Vagina (tissue), 2 donors: ENCODE measurements at places on chromosomes 7 and 10.
A peak's percentile ranks its signal among the peaks of the same experiment; 100 is the strongest.

- DNase-seq: no peak
These were observed 181.3 kb downstream of the MAGI2 start for GRCh38 chr7:79272066-79272669.

- DNase-seq: no peak
These were observed 294.0 kb upstream of the AKR1E2 start for GRCh38 chr10:4532011-4532410.

- no peak for DNase-seq
These were observed 188.9 kb upstream of the KMT2E start for GRCh38 chr7:104825099-104825498.

DNA sequence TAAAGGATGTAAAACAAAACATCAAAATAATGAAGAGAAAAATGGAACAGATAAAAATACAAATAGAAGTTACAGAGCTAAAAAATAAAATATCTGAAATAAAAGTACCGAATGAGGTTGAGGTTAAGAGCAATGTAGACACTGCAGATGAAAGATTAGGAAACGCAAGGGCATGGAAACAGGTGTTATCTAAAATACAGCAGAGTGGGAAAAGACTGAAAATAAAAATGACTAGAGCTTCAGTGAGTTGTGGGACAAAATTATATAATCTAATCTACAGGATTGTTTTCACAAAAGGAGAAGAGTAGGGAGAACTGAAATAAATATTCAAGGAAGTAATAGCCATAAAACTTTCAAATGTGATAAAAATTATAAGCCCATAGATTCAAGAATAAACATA, 123.8 kb downstream of the PTEN start:
- DNase-seq: no peak

DNA sequence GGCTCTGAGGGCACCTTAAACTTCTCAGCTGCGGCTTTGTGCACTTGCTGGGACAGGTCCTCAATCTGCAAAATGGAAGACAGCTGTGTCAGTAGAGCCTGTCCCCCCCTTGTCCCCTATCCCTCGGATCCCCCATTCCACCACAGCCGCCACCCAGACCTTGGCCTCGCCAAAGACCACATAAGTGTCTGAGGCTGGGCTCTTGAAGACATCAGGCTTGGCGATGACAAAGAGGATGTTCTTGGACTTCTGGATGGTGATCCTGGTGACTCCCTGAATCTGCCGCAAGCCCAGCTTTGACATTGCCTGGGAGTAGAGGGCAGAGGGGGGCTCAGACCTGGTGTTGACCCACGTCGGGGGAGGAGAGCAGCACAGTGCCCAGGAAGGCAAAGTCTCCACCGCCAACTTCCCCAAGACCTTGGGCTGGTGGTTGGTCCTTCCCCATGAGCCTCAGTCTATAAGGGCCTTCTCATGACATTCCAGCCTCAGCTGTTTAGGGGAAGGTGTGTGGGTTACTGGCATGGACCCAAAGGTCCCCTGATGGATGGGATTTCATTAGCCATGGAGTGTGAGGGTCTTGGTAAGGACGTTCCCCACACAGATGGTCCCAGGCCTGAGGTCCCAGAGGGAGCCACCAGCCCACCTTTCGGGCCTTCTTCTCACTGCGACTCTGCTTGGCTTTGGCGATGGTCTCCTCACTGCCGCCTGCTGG, 7.7 kb downstream of the NACAD start:
- no peak for DNase-seq

DNA sequence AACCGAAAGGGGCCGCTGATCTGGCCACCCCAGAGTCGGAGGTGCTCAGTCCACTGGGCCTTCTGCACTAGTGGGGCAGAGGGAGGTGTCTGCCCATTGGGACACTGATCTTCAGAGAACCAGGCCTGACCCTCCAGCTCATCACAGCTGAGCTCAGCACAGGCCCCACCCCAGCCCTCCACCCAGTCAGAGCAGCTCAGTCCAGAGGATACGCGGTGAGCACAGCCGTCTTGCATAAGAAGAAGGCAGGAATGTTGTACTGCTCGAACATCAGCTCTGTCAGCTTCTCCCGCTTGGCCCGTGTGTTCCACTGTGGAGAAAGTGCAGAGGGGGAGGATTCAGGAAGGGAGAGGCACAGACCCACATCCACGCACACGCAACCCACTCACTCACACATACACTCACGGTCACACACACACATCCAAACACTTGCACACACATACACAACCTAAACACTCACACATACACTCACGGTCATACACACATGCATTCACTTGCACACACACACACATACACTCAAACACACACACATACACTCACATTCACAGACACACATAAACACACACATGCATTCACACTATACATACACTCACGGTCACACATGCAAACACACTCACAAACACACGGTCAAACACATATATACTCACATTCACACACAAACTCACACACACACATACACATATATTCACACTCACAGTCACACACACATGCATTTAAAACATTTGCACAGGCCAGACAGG, 6.3 kb downstream of the ACTL6B start:
- no peak for DNase-seq

DNA sequence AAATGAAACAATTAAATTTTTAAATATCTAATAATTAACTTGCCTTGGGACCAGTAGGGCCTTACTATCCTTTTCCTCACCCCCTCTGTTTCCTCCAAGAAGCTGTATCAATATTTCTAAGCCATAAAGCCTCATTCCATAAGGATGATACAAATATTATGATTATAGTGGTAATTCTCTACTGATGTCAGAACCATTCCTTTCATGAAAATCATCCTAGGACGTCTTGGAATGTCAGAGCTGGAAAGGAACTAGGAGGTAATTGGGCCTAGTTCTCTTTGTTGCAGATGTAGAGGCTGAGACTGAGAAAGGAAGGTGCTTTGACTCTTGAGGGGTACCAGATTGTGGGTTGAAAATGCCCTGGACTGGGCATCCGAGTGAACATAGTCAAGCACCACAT, 766.7 kb upstream of the GHITM start:
- DNase-seq: no peak

- no peak for DNase-seq
These were observed 171.8 kb downstream of the SEMA3A start for GRCh38 chr7:84022684-84023308.

- DNase-seq: no peak
These were observed 64.6 kb downstream of the ITGB1 start for GRCh38 chr10:32893434-32893833.

GRCh38 chr10:44278837-44279324, 106.0 kb downstream of the CXCL12 start:
- DNase-seq: peak; percentile 71

DNA sequence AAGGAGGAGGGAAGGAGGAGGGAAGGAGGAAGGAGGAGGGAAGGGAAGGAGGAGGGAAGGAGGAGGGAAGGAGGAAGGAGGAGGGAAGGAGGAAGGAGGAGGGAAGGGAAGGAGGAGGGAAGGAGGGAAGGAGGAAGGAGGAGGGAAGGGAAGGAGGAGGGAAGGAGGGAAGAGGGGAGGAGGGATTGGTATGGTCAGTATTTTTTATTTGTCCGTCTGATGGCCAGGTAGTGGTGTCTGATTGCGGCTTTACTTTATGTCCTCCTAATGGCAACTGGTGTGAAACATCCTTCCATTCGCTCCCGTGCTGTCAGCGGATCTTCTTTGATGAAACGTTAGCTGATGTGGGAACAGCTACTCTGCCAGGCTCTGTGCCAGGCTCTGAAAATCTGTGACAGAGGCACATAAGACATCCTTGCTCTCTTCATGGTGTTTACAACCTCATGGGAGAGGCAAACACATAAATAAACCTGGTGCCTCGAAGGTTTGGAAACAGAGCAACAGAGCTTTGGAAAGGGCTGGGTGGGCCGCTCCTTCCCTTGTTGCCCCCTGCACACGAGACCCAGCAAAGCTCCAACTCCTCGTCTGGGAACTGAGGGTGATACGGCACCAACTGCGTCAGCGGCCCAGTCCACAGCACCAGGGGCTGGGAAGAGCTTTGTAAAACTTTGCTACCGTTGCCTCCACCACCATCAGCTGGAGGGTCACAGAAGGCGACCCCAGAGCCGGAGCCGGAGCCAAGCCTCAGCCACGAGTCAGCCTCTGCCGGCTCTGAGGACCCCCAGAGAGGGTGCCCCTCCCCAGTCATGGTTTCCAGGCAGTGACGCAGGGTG, 40.3 kb downstream of the PDGFA start:
- no peak for DNase-seq

- DNase-seq: no peak
These were observed 49.3 kb upstream of the ITPRID1 start for GRCh38 chr7:31464601-31465000.

DNA sequence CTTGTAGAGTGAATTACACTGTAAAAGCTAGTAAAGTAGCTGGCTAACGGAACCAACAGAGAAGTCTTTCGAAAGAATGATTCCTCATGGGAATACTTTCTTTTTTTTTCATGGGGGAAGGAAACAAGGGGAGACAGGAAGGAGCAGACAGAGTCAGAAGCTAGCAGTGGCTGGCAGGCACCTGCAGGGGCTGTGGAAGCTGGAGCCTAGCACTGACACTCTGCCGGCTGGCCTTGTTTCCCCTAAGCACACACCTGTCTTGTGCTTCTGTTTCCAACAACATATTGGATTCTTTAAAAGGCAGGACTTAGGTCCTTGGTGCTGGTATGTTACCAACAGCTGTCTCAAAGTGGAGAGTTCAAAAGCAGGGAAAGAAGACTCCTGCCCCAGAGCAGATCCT, 24.7 kb downstream of the NOD1 start:
- DNase-seq: no peak

DNA sequence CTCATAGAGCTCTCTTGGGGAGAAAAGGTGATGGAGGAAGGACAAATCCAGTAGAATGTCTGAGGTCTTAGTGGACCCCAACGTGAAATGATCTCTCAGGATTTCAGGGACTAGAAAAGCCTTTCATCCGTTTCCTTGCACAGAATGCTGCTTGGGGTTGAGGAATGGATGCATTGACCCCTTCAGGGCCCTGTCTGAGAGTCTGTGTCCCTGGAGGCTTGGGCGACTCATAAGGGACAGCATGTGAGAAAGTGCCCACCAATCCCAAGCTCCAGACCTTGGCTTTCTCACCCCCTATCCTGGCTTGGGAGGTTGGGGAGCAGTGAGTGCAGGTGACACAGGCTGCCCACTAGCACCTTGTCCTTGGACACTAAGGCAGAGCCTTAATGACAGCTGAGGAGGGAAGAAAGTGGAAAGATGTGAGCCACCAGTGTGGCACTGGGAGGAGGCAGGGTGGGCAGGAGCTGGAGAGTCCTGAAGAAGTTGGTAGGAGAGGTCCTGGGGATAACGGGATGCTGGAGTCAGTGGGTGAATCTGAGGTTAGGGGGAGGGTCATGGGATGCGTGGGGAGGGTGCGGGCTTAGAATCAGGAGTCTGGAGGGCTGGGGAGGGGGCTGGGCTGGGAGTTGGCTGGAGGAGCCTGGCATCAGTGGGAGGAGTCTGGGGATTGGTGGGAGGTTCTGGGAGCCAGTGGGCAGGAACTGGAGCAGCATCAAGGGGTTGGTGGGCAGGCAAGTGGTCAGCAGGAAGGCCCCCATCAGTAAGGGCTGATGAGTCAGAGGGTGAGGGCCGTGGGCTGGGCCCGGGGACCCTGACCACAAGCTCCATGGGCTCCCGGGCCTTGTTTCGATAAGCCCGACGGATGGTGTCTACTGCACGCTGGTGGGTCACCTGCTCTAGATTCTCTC, 8.6 kb downstream of the LZTS2 start:
- DNase-seq: no peak

DNA sequence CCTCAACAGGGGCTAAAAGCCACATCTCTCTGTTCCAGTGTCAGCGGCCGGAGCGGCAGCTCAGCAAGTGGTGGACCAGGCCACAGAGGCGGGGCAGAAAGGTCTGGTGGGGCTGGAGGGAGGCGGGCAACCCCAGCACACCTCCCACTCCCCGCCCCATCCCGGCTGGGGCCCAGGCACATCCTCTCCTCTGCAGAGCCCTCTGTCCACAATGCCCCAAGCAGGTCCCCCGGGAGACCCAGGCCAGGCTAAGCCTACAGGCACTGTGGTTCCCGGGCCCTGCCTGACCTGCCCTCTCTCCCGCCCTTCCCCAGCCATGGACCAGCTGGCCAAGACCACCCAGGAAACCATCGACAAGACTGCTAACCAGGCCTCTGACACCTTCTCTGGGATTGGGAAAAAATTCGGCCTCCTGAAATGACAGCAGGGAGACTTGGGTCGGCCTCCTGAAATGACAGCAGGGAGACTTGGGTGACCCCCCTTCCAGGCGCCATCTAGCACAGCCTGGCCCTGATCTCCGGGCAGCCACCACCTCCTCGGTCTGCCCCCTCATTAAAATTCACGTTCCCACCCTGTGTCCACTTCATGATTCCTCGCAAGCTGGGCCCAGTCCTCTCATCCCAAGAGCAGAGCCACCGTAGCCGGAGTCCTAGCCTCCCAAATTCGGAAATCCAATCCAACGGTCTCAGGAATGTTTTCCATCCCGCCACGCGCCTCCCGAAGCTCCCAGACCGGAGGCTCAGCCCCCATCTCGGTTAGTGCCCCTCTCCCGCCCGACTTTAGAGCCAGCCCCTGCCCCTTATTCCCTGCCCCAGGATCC, 2.1 kb downstream of the ADIRF start:
- peak; percentile 97 for DNase-seq

DNA sequence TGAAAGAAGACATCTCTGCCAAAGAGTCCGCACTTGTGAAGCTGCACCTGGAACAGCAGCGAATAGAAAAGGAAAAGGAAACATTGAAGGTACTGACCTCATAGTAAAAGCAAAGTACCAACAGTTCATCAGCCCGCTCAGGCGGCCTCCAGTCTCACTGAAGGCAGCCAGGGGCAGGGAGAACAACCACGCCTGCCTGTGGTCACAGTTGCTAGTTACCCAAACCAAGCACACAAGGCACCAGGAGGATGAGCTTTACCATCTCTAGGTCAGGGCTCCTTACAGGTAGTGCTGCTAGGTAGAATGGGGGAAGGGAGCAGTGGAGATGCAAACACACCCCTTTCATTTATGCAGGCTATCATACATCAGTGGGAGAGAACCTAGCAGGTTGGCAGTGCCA, 39.8 kb downstream of the CFAP58 start:
- DNase-seq: no peak

GRCh38 chr10:49359349-49360270, 36.3 kb downstream of the DRGX start:
- peak; percentile 92 for DNase-seq

GRCh38 chr7:26460351-26461085, 168.9 kb downstream of the SNX10 start:
- no peak for DNase-seq

DNA sequence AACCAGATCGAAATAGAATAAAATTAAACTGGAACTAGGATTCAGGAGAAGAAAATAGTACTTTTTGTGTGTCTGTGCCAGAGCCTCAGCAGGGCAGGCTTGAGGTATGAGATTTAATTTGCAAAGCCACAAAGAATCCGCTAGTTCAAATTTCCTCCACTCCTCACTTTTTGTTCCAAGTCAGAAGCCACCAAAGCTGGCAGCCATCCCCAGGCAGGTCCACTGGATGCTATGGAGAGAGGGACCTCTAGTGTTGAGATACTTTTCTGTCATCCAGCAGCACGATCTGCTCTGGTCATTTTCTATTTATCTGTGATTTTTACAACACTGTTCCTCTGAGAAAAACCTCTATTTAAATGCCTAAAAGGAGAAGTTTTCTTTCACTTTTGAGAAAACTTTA, 147.9 kb upstream of the FRMD4A start:
- DNase-seq: no peak

GRCh38 chr7:48634116-48634632, 290.2 kb upstream of the CDC14C start:
- DNase-seq: no peak

- DNase-seq: no peak
These were observed 54.7 kb upstream of the SYPL1 start for GRCh38 chr7:106166651-106167342.

GRCh38 chr10:10798102-10798863, 219.4 kb upstream of the CELF2 start:
- DNase-seq: no peak
